ENCODE measurements at places on chromosomes 4 and X. TPM values are rescaled to one million over a fixed set of nuclear protein-coding genes. Genes with fewer than 3 reads are reported as not detected.

The AKAP14 gene
- not detected for total RNA-seq

The TGIF2LX gene
- not detected for total RNA-seq

The GLA gene
- total RNA-seq, result 38.7 TPM

The SRPX2 gene
- total RNA-seq, result 20.6 TPM

The GDPD2 gene
- not detected for total RNA-seq

The FAM199X gene
- 13.8 TPM for total RNA-seq

The STK26 gene
- 0.28 TPM for total RNA-seq

The FGD1 gene
- total RNA-seq, result 2.0 TPM

The KIF4A gene
- total RNA-seq, result 19.0 TPM

The FAM149A gene
- 0.83 TPM for total RNA-seq

The GRIPAP1 gene
- 17.9 TPM for total RNA-seq

The RBM47 gene
- 0.83 TPM for total RNA-seq

The SERTM2 gene
- total RNA-seq, result under 0.01 TPM

The TLR6 gene
- 3.9 TPM for total RNA-seq

The POU3F4 gene
- total RNA-seq, result not detected

The MED14 gene
- total RNA-seq, result 16.4 TPM

The LNX1 gene
- 0.36 TPM for total RNA-seq

The GPR173 gene
- 1.1 TPM for total RNA-seq

The PRDM8 gene
- 5.7 TPM for total RNA-seq

The USP17L25 gene
- total RNA-seq, result not detected

The CENPE gene
- total RNA-seq, result 14.5 TPM

The ADRA2C gene
- 0.28 TPM for total RNA-seq

The NOX1 gene
- not detected for total RNA-seq

The HPSE gene
- 0.28 TPM for total RNA-seq

The STATH gene
- total RNA-seq, result not detected

The FHDC1 gene
- total RNA-seq, result under 0.01 TPM

The PACRGL gene
- total RNA-seq, result 15.8 TPM

The MYOZ2 gene
- total RNA-seq, result under 0.01 TPM

The PPARGC1A gene
- under 0.01 TPM for total RNA-seq

The OFD1 gene
- total RNA-seq, result 8.4 TPM

The CXCL11 gene
- under 0.01 TPM for total RNA-seq

The PPM1K gene
- total RNA-seq, result 11.9 TPM

The CCNA2 gene
- total RNA-seq, result 59.7 TPM

The CXXC4 gene
- total RNA-seq, result under 0.01 TPM

Data from IMR-90 (cell line).